ENCODE measurements at places on chromosomes 5 and 9.

- DNase-seq = no peak
Measured at GRCh38 chr5:79378510-79379186, 135.3 kb downstream of the HOMER1 start.

DNA sequence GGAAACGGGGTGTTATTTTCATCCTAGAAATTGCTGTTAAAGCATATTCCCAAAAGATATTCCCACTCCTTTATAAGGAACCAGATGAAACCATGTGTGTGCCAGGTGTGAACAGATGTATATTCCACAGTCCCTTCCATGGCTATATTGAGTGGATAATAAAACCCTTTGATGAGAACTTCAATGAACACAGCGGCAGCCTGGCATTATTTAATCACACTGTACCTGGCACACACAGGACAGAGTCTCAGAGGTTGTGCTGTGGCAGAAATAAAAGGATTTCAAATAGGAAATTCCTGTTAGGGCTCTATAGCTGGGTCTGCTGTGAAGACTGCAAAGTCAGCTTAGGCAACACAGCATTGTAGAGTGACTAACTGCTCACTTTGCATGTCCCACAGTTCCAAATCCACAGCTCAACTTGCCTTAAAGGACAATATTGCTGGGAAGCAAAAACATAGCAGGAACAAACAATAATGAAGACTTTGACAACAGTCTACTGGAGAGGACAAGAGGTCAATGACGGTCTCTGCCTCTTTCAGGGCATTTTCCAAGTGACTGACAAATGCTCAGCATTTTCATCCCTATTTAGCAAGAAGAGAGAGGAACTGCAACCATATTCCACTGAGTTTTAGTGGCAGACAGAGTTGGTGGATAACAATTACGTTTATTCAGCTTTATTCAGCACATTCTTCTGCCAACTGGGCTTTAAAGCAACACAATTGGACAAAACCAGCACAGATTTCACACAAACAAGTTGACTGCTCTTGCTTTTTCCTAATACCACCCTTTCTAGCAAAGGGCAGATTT lies 255.7 kb upstream of the RGMB start:
- DNase-seq = no peak

DNA sequence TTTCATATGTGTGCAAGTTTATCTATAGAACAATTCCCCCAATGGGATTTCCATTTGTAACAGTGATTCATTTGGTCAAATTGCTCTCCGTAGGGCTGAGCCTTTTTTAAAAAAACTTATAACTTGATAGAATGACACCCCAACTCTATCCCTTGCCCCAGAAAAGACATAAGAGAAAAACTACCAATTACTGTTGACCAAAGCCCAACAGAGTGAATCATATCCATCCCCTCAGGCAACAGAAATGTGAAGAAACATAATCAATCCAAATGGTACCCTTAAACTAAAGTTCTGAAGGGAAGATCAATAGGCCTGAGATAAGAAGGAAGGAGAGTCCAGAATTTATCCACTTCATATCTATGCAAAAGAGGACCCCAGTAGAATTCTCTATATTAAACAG lies 17.8 kb downstream of the TICAM2 start:
- DNase-seq = no peak

GRCh38 chr9:131018621-131019020 lies 9.6 kb downstream of the LAMC3 start:
- DNase-seq = no peak

DNA sequence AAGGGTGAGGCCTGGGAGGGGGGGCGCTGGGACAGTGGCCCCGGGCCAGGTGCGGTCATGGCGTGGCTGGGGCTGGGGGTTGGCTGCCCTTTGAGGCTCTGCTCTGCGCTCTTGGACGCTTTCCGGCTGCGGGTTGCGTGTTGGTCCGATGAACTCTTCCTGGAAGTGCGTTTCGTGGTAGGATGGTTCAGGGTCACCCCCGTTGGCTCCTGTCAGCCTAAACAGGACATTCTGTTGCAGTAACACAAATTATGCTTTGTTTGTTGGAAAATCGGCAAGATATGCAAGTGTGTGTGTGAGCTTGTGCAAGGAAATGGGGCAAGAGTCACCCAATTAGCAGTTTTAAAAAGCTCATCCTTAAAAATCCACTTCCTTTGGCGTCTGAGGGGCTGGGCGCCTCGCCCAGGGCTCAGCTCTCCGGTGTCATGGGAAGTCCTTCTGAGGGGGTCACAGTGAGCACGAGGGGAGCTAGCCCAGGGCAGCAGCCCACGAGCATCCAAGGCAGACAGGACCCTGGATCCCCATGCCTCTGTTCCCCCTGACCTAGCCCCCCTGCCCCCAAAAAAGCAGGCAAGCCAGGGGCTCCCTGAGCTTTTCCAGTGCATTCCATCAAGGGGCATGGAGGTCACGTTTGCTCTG lies 22.2 kb upstream of the RNU6ATAC start:
- no peak for DNase-seq

- DNase-seq = no peak
Measured at GRCh38 chr5:93715327-93715726, 26.1 kb downstream of the POU5F2 start.

DNA sequence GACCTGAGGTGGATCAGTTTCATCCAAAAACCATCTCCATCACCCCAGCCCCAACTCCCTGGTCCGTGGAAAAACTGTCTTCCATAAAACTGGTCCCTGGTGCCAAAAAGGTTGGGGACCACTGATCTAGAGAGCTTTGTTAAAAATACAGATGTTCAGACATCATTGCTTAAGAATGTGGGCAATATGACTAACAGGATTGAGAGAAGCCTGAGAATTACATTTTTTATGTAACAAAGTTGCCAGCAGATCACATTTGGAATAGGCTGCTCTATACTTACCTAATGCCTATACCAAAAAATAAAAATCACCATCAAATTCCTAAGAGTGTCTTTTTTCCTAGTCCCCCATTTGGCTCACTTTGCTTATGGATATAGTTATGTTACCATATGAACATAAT lies 143.3 kb downstream of the RAPGEF6 start:
- DNase-seq = no peak

DNA sequence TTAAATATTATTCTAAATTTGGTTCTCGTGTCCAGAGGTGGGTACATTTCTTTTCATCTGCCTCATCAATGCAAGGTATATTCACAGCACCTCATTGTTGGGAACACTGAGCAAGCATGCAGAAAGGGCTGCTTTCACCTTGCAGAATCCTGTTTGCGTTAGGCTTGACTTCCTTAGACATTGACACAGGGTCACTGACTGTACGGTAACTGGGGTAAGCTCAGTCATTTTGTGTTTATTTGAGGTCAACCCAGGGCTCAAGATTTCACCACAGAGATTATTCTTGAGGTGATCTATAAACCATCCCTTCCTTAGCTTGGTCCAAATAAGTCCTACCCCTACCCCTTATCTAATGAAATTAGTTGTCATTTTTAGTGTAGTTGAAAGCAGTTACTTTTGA lies 1.7 kb upstream of the PTPDC1 start:
- DNase-seq = no peak

- no peak for DNase-seq
Measured at GRCh38 chr9:8745347-8745746, 945.8 kb upstream of the DMAC1 start.

- DNase-seq = no peak
Measured at GRCh38 chr5:63697811-63698210, 264.4 kb downstream of the HTR1A start.

- peak; percentile 79 for DNase-seq
Measured at GRCh38 chr5:177426566-177427210, at the start of gene GRK6. GRK6 (plus strand) TSS chr5:177426676; CDS start chr5:177426846, 170 bp downstream.

- no peak for DNase-seq
Measured at GRCh38 chr5:74040811-74041491, 415.0 kb downstream of the ARHGEF28 start.

DNA sequence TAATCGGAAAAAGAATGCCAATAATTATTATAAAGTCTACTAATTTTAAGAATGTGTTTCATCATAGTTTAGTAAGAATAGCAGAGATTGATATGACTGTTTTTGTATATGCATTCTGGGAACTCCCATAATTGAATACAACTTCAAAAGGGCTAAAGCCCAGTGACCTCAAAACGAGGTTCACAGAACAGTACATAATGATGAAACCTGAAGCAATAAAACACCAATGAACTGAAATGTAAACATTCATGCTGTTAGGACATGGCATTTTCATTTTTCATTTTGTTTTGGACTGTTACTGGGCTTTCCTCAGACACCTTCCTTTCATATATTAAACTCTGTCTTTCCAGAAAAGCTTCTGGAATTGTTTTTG lies 684 bp upstream of the JMY start:
- DNase-seq = no peak

- no peak for DNase-seq
Measured at GRCh38 chr9:89430995-89431394, 66.9 kb downstream of the SEMA4D start.

- no peak for DNase-seq
Measured at GRCh38 chr9:16540743-16541613, 329.5 kb downstream of the BNC2 start.

DNA sequence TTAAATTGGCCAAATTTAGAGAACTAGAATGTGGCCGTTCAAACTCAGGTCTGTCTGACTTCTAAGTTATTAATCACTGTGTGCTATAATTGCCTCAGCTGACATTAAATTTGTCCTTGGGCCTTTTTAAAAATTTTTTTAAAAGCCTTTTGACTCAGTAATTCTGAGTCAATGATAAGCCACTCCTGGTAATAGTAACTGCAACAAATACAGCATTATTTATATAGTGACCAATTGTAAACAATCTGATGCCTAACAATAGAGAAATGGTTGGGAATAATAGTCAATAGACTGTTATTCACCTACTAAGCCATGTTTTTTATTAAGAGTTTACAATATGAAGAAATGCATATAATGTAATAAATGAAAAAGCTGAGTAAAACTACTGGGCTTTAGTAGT lies 70.9 kb upstream of the FSD1L start:
- no peak for DNase-seq

All from activated naive CD8-positive, alpha-beta T cell treated with anti-CD3 and anti-CD28 coated beads for 36 hours (primary cell).